Amniotic stem cell (primary cell): ENCODE measurements at places on chromosomes 11 and 22.
A peak's percentile ranks its signal among the peaks of the same experiment; 100 is the strongest.

GRCh38 chr11:107567739-107568335 lies 2.3 kb upstream of the ALKBH8 start:
- DNase-seq: no peak

DNA sequence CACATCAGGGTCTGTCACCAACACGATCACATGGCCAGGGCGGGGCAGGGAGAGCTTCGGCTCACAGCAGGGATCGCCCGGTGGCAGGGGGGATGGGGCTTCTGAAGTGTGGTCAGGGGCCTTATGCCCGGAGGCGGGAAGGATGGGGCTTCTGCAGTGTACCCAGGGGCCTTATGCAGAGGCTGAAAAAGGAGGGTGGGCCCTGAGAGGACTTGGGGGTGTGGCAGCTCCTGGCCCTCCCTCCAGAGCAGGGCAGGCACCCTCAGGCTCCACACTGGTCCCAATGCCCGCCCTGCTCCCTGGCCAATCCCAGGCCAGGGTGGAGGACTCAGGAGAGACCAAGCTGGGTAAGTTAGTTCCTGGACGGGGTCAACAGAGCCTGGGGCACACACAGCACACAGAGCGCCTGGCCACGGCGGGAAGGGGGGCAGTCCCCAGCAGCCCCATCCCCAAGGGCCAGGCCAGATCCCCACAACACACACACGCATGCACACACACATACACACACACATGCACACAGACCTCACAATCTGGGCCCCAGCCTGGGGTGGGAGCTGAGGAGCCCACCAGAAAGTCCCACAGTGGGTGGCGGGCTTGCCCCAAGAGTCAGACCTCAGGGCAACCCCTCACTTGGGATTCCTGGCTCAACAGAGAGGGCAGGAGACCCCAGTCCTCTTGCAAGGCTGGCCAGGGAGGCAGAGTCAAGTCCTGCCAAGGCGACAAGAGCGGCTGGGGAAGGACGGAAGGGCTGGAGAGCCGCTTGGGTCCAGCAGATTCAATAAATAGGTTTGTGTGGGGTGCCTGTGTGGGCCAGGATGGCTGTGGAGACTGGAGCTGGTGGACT lies 1.1 kb upstream of the CEND1 start:
- DNase-seq: no peak

GRCh38 chr22:19478045-19478900 lies 720 bp downstream of the UFD1 start:
- no peak for DNase-seq

DNA sequence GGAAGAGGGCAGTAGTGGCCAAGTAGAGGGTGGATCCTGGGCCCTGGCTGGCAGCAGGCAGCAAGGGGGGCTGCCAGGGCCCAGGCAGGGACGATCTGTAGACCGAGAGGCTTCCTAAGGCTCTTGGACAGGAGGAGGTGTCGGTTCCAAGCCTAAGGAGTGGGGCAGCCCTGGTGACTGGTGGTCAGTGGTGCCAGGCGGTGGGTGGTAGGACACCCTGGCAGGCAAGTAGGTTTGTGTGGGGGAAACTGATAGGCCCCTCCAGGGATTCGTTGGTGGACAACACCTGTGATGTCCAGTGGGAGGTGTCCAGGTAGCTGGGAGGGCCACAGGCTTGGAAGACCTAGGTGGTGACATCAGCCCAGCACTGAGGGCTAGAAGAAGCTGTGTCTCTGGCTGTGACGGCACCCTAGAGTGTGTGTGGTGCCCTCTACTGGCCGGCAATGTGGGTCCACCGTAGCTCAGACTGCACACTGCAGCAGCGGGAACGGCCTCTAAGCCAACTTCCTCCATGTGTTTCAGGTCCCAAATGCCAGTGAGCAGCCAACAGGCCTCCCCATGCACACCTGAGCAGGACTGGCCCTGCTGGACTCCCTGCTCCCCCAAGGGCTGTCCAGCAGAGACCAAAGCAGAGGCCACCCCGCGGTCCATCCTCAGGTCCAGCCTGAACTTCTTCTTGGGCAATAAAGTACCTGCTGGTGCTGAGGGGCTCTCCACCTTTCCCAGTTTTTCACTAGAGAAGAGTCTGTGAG lies 9.4 kb upstream of the SAMM50 start:
- DNase-seq: peak; percentile 35

- DNase-seq: no peak
Observed at GRCh38 chr11:57815476-57815875, 53.9 kb downstream of the CTNND1 start.

GRCh38 chr11:100575860-100576717 lies 111.0 kb upstream of the ARHGAP42 start:
- DNase-seq: peak; percentile 16

DNA sequence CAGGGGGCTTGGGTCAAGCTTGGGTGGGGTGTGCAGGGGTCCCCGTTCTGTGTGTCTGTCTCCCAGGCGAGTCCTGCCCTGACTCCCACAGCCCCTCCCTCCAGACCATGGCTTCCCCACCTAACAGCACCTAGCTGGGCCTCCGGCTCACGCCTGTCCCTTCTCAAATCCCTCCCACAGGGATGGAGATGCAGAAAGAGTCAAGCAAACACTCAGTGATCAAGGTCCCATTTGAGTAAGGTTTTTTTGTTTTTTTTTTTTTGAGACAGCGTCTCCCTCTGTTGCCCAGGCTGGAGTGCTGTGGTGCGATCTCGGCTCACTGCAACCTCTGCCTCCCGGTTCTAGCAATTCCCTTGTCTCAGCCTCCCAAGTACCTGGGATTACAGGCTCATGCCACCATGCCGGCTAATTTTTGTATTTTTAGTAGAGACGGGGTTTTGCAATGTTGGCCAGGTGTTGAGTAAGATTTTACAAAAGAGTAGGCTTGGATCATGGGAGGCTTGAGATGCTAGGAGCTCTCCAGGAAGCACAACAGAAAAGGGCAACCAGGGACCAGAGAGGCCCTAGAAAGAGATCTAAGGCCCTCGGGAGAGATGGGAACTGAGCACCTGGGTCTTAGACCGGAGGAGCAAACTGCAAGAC lies 5.7 kb downstream of the APOBEC3D start:
- no peak for DNase-seq

GRCh38 chr22:32699001-32699582 lies 102.4 kb upstream of the TIMP3 start:
- no peak for DNase-seq

DNA sequence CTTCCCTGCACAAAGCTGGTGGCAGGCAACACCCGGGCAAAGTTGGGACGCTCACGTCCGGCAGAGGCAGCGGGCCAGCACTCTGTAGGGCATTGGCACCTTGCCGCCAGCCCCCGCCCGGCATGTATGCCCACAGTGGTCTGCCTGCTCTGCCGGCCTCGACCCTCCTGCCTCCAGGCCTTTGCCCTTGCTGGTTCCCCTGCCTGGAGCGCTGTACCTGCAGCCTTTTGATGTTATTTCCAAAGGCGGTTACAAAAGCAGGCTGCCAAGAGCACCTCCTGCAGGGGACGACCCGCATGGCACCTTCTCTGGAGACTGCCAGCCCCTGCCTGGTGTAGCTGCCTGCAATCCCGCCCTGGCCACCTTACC lies 56.5 kb upstream of the SHISAL1 start:
- DNase-seq: no peak

DNA sequence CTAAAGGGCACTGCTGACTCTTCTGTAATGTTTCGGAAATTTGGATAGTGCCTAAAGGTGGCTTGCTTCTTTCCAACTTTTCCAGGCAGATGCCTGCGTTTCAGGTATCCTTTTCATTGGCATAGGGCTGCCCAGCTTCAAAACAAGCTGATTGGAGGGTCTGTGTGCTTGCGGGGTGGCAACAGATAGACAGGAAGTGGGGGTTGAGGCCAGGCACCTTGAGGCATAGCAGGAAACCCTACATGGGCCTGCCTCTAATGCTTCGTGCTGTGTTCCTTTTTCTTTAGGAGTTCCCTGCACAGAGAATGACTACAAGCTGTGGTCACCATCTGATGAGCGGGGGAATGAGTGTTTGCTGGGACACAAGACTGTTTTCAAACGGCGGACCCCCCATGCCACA lies 92.2 kb upstream of the SORL1-AS1 start:
- DNase-seq: no peak

DNA sequence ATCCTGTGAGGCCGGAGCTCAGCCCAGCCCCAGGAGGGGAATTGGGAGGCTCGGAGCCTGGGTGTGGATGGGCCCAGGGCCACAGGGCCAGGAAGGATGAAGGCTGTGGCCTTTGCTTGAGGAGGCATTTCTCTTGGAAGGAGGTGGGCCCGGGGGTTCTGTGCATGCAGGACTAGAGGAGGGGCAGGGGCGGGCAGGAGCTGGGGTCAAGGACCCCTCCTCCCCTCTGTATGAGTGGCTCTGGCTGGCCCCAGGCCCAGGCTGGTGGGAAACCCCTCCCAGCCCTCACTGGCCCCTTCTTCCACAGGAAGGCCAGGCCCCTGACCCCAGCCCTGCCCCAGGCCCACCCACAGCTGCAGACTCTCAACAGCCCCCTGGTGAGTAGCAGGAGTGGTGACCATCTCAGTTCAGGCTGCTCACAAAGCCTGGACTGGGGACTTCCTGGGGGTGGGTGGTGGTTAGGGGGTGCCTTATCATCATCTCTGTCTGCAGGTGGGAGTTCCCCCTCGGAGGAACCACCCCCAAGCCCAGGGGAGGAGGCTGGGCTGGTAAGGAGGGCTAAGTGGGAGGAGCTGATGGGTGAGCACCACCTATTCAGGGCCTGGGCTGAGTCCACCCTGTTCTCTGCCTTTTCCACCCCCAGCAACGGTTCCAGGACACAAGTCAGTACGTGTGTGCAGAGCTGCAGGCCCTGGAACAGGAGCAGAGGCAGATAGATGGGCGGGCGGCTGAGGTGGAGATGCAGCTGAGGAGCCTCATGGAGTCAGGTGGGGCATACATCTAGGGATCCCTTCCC lies 6.0 kb downstream of the KCNK7 start:
- DNase-seq: no peak

- DNase-seq: no peak
Observed at GRCh38 chr11:44519989-44520737, 45.3 kb upstream of the CD82 start.

DNA sequence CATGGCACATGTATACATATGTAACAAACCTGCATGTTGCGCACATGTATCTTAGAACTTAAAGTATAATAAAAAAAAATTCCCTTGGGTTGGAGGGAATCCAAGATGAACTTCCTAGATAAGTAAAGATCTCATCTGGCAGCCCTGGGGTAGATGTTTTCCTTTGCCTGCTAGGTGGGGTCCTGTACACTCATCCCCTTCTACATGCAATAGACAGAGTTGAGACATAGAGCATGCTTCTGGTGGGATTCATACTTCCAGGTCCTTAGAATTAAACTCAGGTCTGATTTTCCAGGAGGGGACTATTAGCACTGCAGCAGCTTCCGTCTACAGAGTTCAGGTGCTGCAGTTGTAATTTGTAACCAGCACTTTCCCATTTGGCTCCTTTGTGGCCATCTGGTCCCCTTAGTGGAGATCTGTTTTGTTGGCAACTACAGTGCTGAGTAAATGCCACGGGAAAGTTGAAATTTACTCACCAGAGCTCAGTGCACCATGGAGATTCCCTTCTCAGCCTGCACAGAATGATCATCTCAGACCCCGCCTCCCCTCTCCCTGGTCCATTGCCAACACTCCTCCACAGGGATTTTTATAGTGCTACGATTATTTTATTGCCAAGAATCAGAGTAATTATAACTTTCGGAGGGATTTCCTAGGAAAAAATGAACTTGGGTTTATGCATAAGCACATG lies 220.1 kb upstream of the E2F8 start:
- no peak for DNase-seq

DNA sequence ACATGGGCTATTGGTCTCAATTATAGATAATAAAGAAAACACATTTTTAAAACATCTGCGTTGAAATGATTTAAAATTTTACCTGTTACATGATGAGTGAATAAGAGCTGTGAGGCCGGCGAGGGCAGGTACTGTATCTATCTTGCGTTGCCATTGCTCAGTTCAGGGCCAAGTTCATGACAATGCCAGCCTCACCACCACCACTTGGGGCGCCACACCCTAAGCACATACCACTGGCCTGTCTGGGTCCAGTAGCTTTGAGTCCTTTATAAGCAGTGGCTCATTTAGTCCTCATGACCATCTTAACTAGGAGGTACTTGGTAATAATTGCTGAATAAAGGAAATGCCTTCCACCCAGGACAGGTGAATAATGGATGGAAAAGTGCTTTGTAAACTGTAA lies 14.5 kb upstream of the MB start:
- no peak for DNase-seq

- DNase-seq: no peak
Observed at GRCh38 chr22:29030016-29030617, 31.5 kb downstream of the C22orf31 start.

GRCh38 chr11:35600331-35600838 lies 17.9 kb upstream of the FJX1 start:
- no peak for DNase-seq

GRCh38 chr11:61966734-61967115 lies 709 bp downstream of the FTH1 start:
- no peak for DNase-seq

DNA sequence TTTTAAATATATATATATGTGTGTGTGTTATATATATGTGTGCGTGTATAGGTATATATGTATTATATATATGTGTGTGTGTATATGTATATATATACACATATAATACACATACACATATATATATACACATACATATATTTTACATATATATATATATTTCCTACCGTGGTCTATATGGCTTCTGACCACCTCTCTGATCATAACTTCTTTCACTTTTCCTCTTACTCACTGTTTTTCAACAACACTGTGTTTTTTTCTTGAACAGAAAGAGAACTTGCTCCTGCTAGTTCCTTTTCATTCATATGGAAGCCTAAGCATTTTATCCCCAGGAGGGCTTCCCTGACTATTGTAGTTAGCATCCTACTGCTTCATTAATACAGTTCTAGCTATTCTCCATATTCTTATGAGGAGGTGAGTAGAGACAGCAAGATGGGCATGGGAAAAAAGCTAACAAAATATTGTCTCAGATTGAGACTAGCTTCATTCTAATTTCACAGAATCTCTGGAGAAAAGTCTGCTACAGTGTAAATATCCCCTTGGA lies 38.5 kb upstream of the CTSC start:
- DNase-seq: no peak

GRCh38 chr11:13349046-13349445 lies 71.5 kb downstream of the BMAL1 start:
- no peak for DNase-seq

DNA sequence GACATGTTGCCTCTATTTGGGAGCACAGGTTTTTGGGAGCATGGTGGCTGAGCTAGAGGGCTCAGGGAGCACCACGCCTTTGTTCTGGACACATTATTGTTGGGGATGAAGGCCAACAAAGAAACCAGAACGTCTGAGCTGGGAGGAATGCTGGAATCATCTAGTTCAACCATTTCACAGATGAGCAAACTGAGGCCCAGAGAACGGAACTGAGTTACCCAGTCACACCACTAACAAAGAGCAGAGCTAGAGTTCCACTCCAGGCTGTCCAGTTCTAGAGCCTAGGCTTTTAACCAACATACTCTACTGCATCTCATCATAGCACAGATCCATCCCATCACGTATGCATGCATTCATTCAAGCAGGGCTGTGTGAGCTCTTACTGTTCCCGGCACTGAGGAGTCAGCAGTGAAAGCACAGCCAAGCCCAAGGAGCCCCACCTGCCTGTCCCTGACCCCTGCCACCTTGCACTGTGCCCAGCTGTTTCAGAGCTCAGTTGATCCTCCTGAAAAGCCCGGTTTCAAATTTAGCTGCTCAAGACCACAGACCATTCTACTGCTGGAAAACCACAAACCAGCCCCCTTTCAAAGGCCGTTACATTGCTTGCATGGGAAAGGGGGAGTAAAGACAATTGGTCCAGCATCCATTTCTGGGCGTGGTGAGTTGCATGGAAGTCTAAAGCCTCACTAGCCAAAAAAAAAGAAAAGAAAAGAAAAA lies 16.9 kb upstream of the TCF20 start:
- no peak for DNase-seq
